Astrocyte (in vitro differentiated cells and primary cell): ENCODE measurements at places on chromosomes 12 and 14.

DNA sequence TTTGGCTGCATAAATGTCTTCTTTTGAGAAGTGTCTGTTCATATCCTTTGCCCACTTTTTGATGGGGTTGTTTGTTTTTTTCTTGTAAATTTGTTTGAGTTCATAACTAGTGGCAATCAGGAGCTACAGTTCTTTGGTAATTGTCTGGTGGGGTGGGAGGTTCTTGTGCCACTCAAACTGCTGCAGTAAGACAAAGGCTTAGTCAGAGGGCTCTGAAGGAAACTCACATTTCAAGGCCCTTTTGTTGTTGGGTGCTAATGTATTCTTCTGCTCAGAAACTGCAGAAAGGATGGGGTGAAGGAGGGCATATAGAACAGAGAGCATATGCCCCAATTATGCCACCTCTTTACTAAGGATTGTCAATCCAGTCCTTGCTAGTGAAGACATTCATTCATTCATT, 21.9 kb downstream of the MYRFL start:
- no peak for DNase-seq

GRCh38 chr12:6266971-6267721, 43.3 kb upstream of the PLEKHG6 start:
- peak; percentile 71 for DNase-seq

- no peak for DNase-seq
Observed at GRCh38 chr12:113065126-113066007, 8.8 kb downstream of the DTX1 start.

GRCh38 chr14:69238883-69239282, 21.1 kb upstream of the GALNT16 start:
- no peak for DNase-seq

GRCh38 chr14:32809255-32809654, 129.4 kb upstream of the NPAS3 start:
- DNase-seq, result no peak

DNA sequence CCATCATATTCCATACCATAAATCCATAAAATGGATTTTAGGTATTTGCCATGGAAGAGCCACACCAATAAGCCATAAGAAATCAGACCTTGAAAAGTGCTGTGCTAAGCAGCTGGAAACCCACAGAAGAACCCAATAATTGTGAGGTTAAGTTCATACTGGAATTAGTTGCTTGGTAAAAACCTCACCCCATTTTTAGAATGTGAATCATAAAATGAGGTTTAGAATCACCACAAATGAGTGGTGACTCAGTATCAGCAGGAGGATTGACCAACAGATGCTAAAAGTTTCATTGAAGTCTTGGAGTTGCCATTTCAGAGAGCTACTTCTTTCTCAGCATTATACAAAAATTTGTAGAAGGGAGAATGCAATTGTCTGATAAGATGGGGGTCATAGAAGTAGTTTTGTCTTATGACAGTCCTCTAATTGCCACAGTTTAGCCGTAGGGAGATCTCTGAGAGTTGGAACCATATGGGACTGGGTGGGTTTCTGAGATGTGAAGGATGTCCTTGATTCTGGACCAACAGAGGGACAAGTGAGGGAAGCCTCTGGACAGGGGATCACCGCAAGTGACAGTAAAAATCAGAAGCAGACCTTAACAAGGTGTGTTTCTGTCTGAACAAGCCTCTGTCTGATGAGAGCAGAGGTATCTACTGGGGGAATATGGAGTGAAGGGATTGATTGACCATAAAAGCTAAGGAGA, 1.4 kb upstream of the STON2 start:
- peak; percentile 97 for DNase-seq

- peak; percentile 46 for DNase-seq
Observed at GRCh38 chr12:2813214-2814185, 1.0 kb downstream of the ITFG2 start.

DNA sequence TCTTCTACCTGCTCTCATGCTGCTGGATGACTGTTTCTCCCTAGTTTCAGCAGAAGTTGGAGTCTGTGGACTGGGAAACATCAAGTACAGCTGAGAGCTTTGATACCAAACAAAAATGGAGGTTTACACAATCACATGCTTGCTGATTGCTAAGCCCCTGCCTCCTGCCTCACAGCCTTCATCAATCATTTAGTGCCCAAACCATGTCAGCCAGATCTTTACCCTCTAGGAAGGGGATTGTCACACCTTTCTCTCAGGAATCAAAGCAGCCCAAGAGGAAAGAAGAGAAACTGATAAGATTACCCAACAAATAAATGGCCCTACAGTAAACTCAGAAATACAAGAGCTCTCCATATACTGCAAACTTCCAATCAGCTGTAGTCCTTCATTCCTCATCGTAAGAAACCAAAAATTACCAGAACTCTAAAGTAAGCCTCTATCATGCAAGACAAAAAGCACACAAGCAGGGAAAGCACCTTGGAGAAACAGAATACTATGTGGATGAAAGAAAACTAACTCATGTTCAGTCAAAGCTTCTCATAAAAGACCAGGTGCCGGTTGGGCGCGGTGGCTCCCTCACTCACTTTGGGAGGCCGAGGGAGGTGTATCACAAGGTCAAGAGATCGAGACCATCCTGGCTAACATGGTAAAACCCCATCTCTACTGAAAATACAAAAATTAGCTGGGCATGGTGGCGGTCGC, 63.6 kb upstream of the RESF1 start:
- no peak for DNase-seq

GRCh38 chr12:27244689-27245488, 803 bp downstream of the STK38L start:
- no peak for DNase-seq

GRCh38 chr12:81284137-81284536, 206.3 kb downstream of the ACSS3 start:
- peak; percentile 9 for DNase-seq

GRCh38 chr14:85531141-85531586, 1.2 kb downstream of the FLRT2 start:
- DNase-seq, result peak; percentile 64

GRCh38 chr14:89422181-89422951, 5.3 kb upstream of the FOXN3 start:
- no peak for DNase-seq

- no peak for DNase-seq
Observed at GRCh38 chr14:81301371-81301770, 80.6 kb upstream of the GTF2A1 start.

DNA sequence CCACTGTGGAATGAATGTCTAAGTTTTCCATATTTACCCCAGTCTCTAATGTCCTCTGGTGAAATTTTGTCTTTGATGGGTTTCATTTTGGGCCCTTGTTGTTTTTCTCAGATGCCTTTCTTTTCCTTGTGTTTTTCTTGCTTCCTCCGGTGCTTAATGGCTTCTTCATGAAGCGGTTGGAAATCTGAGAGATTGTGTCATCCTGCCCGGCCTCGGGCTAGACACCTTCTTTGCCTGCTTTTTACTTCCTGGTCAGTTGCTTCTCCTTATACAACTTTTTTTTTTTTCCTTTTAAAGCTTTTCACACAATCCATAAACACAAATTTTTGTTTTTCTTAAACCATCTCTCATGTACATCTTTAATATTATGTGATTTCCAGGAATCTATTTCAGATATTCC, 7.1 kb downstream of the ETV6 start:
- DNase-seq, result no peak

- DNase-seq, result peak; percentile 90
Observed at GRCh38 chr12:50732591-50732990, 31.3 kb upstream of the ATF1 start.
